Fibroblast of skin of right biceps (primary cell): ENCODE measurements at places on chromosomes 6 and 20.

GRCh38 chr6:170257376-170257775 lies 33.5 kb downstream of the DLL1 start:
- DNase-seq: no peak

GRCh38 chr6:70663881-70664466 lies 3.7 kb upstream of the SMAP1 start:
- DNase-seq: no peak

GRCh38 chr20:16462711-16463110 lies 110.5 kb downstream of the KIF16B start:
- DNase-seq: no peak

DNA sequence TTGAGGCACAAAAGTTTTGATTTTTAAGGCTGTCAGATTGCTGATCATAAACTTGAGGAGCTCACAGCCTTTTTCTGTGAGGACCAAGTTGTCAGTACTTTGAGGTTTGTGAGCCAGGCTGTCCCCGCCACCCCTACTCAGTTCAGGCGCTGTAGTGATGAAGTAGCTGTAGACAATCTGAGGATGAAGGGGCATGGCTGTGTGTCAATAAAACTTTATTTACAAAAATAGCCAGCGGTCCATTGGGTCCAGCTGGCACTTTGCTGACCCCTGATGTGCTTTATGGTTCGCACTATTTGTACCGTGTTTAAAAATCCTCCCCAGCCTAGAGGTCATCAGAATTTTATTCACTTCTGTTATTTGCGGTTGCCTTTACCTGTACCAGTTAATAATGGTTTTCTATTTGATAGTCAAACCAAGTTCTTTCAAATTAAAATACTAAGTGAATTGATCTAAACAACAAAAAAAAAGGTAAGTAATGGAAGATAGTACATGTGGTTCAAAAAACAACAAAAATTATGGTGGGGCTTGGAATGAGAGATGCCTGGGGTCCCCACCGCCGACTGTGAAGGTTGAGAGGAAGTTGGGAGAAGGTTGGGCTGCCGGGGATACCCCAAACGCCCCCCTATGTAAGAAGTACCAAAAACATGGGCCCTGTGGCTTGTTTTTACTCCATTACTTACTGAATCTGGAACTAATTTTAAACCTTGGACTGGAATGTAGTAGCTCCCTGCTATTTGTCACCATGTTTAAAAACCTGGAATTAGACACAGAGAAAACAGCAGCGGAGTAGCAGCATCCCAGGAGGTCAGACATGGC lies 123.6 kb downstream of the SYCP2 start:
- DNase-seq: no peak

- DNase-seq: no peak
Observed at GRCh38 chr20:15774926-15775325, 798.3 kb downstream of the KIF16B start.

- DNase-seq: peak; percentile 6
Observed at GRCh38 chr6:143772116-143773086, 70.7 kb upstream of the LTV1 start.

GRCh38 chr6:2433711-2434110 lies 188.3 kb upstream of the GMDS start:
- no peak for DNase-seq

GRCh38 chr6:94734751-94735150 lies 842.6 kb upstream of the MANEA start:
- no peak for DNase-seq

GRCh38 chr6:52524918-52525317 lies 51.9 kb downstream of the TRAM2 start:
- DNase-seq: no peak

GRCh38 chr20:56932575-56933330 lies 303.6 kb downstream of the TFAP2C start:
- DNase-seq: no peak

- DNase-seq: no peak
Observed at GRCh38 chr6:63121166-63121565, 90.1 kb upstream of the FKBP1C start.

- DNase-seq: peak; percentile 52
Observed at GRCh38 chr20:37627060-37627766, 66.6 kb upstream of the CTNNBL1 start.

GRCh38 chr6:52210227-52210626 lies 24.1 kb downstream of the IL17A start:
- DNase-seq: no peak

DNA sequence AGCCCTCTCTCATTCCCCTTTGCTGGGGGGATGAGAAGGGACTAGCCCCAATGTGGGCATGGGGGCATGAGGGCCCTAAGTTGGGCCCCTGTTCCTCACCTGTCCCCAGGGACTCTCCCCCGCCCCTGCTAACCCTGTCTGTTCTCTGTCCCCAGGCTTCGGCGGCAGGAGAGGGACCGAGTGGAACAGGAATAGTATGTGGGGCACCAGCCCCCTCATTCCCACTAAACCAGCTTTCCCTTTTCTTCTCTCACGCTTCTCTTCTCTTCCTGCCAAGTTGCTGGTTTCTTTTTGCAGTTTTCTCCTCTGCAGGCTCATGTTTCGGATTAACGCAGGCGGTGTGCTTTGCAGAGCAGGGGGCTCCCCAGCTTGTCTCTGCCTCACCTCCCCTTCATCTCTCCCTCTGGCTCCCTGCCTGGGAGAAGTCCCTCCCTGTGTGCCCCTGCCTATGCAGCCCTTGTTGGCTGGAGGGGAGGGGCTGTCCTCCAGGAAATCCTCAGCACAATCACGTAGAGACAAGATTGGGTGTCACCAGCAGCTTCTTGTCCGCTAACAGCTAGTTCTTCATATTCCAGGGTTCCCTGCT lies 7.9 kb downstream of the TMEM63B start:
- DNase-seq: no peak

DNA sequence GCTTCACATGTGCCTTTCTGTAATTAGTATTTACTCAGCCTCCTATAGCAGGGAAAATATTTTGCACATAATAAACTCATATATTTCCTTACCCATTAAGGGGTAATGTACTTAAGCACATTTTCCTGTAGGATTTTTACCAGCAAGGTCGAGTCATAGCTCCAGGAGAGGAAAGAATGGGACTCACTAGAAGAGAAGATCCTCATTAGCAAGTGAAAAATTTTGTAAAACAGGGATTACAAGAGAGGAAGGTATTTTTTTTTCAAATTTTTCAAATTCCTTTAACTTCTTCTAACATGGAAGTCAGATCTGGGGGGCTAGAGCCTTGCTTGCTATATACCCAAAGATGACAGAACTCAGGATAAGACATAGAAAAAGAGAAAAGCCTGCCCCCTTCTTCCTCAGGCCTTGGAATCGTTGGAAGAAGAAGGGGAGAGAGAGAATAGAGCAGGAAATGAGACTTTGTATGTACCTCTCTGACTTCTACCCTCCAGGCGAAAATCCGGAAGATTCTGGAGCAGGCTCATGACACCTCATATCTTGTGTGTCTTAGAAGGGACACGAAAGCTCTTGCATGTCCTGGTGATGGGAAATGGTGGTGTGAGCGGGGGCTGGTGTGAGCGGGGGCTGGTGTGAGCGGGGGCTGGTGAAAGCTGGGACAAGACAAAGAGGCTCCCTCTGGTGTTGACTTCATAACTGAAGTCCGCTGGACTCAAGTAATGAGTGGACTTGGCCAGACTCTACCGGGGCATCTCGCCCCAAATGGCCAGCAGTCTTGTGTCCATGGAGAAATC lies 256.9 kb upstream of the PLCB4 start:
- DNase-seq: peak; percentile 41

GRCh38 chr6:45448417-45449389 lies 71.0 kb upstream of the SUPT3H start:
- no peak for DNase-seq

- no peak for DNase-seq
Observed at GRCh38 chr6:55319961-55320695, 7.1 kb upstream of the GFRAL start.

- no peak for DNase-seq
Observed at GRCh38 chr20:8930726-8931125, 138.2 kb upstream of the PLCB4 start.

- no peak for DNase-seq
Observed at GRCh38 chr20:10180651-10181235, 37.9 kb upstream of the SNAP25 start.

DNA sequence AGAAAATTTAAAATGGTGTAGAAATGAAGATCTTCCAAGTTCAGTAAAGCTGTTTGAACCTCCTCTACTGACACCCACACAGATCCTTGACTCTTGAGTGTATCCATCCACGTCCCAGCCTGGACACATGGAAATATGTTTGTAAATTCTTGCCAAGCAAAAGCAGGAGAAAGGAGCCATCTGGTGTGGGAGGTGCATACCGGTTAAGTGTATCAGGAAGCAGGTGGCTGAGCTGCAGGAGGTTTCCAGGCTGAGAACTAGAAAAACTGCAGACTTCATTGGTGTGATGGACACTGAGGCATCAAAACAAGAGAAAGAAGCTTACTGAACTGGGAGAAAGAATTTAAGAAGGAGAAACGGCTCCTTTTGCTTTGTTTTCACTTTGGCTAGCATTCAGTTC lies 229.9 kb upstream of the GRIK2 start:
- DNase-seq: no peak

DNA sequence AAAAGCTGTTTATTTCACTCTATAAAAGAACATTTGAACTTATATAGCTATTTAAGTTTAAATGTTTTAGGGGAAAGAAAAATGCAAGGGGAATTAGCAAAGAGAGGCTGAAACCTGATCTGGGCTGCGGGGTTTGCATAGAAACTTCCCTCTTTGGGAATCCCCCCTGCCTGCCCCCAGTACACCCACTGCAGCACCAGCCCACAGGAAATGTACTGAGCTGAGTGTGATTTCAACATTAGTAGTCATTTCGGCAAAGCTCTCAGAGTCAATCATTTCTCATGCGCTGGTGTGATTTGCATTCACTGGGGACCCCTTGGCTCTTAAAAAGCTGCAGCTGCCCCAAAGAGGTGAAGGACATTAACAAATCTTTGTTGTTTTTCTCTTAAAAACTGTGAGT lies 859.4 kb downstream of the MAFB start:
- peak; percentile 22 for DNase-seq

DNA sequence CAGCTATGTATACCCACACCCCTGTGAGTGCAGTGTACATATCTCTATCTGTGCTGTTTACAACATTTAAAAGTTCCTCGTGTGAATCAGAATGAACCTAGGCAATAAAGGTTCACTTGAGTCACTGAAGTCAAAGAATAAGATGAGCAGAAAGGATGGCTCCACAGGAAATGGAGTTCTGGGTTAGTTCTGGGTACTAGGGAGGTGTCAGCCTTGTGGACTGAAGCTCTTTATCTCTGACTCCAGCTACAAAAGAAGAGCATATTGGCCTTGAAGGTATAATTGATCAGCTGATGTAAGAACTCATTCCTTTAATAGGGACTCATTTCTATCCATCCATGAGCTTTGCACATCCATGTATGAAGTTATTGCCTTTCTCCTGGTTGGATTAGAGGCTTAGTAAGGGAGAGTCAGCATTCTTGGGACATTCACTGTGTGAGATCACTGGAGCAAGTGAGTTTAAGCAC lies 73.9 kb upstream of the BACH2 start:
- no peak for DNase-seq

DNA sequence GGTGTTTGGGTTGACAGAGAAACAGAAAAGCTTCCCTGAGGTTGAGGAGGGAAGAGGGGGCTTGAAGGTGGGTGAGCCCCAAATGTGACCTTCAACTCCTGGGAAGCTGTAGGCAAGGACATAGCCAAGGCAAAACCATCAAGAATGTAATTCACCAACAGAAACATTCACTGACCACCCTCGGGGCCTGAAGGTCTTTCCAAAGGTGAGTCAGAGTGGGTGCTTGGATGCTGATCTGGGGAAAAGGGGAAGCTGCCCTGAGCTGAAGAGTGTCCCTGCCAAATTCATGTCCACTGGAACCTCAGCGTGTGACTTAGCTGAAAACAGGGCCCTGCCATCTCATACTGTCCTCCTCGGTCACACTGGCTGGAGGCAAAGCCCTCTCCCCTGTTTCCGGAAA lies 234.2 kb upstream of the SULF2 start:
- peak; percentile 42 for DNase-seq

DNA sequence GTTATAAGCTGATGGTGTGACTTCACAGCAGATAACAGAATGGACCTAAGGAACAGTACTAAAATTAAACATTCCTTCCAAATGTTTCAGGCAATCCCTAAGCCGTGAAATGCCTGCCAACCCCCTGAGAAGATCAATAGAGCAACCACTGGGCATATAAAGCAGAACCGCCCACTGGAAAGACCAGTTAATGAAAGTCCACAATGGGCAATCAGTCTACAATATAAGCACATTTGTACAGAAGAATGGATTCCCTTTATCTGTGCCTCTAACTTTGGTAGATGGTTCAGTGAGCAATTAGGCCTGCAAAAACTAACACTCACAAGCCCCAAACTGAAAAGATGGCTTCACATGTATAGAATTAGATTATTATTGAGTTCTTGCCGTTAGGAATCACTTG lies 286.6 kb downstream of the UBE3D start:
- DNase-seq: no peak

DNA sequence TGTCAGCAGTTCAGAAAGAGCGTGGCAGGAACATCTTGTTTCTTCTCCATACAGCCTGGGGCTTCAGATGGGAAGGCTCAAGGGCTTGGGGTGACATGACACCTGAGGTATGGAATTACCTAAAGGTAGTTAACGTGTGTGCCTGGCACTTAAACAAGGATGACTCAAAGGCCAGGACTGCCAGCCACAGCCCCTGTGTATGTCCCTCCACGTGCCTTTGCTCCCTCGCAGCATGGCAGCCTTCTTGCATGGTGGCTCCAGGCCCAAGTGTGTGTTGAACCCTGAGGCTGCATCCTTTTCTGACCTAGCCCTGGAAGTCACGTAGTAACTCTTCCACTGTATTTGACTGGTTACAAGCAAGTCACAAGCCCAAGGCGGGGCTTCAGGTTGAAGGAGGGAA lies 33.6 kb upstream of the MYL9 start:
- no peak for DNase-seq

GRCh38 chr6:50826803-50827202 lies 8.1 kb downstream of the TFAP2B start:
- no peak for DNase-seq

DNA sequence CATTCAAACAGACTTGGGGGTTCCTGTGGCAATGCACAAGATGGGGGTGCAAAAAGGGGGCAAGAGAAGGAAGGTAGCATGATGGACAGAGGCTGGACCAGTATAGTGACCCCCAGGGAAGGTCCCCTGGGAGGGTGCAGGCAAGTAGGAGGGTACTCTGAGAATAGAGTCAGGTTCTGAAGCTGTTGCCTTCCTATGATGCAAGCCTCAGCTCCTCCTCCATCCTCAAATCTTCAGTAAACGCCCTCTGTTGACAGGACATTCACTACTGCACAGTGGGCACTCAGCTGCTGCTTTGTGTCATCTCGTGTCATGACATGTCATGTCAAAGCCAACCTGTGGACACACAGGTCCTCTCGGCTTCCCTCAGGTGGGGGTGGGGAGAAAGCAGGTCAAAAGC lies 5.8 kb upstream of the SDCBP2 start:
- DNase-seq: no peak

GRCh38 chr20:2709205-2709981 lies 16.8 kb downstream of the EBF4 start:
- DNase-seq: no peak

DNA sequence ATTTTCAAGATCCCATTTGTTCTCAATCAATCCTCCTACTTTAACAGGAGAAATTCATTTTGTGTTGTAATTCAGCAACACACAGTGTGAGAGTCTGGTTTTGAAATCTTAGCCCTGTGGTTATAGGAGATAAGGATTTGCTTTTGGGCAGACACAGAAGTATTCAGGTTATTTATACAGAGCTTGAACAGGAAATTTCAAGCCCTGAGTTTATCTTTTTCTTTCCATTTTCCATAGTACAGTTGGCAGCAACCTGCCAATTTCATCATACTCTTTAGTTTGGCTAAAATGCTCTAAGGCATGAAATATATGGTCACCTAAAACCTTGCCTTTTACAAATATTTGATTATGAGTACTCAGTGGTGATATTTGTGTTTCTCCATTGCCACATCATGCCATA lies 41.4 kb downstream of the PKIB start:
- DNase-seq: peak; percentile 10

- DNase-seq: peak; percentile 54
Observed at GRCh38 chr20:53099856-53100255, 127.7 kb downstream of the TSHZ2 start.
